ENCODE measurements at places on chromosomes 2 and 18.

GRCh38 chr2:205984381-205984780 is 101.6 kb downstream of the INO80D start:
- H3K36me3 ChIP-seq: no peaks in the 10 kb centered on the region
- H3K4me1 ChIP-seq: peaks cover 4% of the 10 kb centered on the region
- no peaks in the 10 kb centered on the region for H3K27me3 ChIP-seq
- H3K4me3 ChIP-seq: no peak overlapping the region
- DNase-seq: no peak
- H3K27ac ChIP-seq: no peak overlapping the region

DNA sequence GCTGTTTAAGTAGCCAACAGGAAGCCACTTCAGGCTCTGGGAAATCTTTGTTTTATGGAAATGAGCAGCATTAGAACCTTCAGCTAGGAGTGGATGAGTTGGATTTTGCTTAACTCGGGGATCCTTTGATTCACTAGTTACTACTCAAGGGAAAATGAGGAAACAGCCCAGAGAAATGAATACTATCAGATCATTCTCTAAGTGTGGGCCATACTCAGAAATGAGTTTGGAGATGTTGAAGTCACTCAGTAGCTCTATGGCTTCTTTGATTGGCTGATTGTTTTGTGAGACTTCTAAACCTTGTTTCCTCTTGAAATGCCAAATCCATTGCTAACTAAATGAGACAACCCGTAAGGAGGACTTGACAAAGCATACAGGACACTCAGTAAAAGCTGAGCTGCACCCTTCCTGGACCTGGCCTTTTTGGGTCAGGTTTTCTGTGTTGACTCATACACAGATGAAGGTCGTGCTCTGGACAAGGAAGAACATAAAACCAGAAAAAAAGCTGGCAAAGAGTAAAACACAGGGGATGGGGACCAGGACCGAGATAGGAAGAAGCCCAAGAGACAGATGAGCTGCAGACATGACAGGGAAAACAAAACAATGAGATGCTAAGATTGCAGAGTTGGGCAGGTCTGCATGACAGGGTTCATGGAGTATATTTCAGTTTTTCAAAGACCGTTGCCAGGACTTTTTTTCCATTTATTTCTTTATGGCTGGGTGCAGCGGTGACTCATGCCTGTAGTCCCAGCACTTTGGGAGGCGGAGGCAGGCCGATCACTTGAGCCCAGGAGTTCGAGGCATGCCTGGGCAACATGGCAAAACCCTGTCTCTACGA is 41.6 kb downstream of the INO80C start:
- no peaks in the 10 kb centered on the region for H3K36me3 ChIP-seq
- H3K27ac ChIP-seq: no peak overlapping the region
- H3K4me1 ChIP-seq: peaks cover 15% of the 10 kb centered on the region
- H3K4me3 ChIP-seq: no peak overlapping the region

- no peak for DNase-seq
- no peaks in the 10 kb centered on the region for H3K27me3 ChIP-seq
- H3K36me3 ChIP-seq: no peaks in the 10 kb centered on the region
- H3K4me3 ChIP-seq: no peak overlapping the region
- no peaks in the 10 kb centered on the region for H3K4me1 ChIP-seq
- no peak overlapping the region for H3K27ac ChIP-seq
Measured at GRCh38 chr2:217774232-217774631, 228.6 kb downstream of the TNS1 start.

GRCh38 chr2:20159411-20160070 is 65.4 kb downstream of the SDC1 start:
- no peak overlapping the region for H3K27ac ChIP-seq
- H3K27me3 ChIP-seq: no peaks in the 10 kb centered on the region
- no peaks in the 10 kb centered on the region for H3K36me3 ChIP-seq
- H3K4me3 ChIP-seq: no peak overlapping the region
- H3K4me1 ChIP-seq: peaks cover 3% of the 10 kb centered on the region

GRCh38 chr2:21032338-21033236 is 11.3 kb downstream of the APOB start:
- H3K4me1 ChIP-seq: no peaks in the 10 kb centered on the region
- H3K27me3 ChIP-seq: no peaks in the 10 kb centered on the region
- H3K27ac ChIP-seq: no peak overlapping the region
- H3K36me3 ChIP-seq: no peaks in the 10 kb centered on the region
- no peak for DNase-seq
- no peak overlapping the region for H3K4me3 ChIP-seq

GRCh38 chr2:191051825-191052778 is 38.1 kb upstream of the STAT1 start:
- H3K4me3 ChIP-seq: no peak overlapping the region
- no peaks in the 10 kb centered on the region for H3K36me3 ChIP-seq
- peak; percentile 76 for DNase-seq
- H3K27ac ChIP-seq: peak overlapping the region; percentile 29

DNA sequence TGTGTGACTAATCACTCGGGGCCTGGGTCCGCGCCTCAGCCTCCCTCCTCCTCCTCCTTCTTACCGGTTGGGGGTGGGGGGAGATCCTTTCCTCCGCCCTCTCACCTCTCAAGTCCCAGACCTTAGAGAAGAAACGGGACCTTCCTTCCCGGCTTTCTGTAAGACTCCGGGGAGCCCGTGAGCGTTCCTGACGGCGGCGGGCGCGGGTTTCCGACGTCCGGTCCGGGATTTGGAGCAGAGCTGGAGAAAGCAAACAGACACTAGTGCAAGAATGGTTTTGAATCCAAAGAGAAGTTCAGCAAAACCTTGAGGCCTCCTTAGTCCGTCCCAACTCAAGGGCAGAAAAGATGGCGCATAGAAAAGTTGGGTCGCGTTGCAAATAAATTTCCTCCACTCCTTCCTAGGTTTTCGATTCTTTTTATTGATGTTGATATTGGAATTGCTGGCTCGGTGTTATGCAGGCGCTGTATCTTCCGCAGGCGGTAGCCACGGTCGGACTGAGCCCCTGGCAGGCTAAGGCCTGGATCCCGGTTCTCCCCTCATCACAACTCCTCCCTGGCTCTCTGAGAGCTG is 2.0 kb downstream of the DLX1 start:
- no peaks in the 10 kb centered on the region for H3K36me3 ChIP-seq
- no peak for DNase-seq
- peaks cover 34% of the 10 kb centered on the region for H3K4me1 ChIP-seq
- H3K27me3 ChIP-seq: peaks cover 94% of the 10 kb centered on the region
- H3K27ac ChIP-seq: no peak overlapping the region
- H3K4me3 ChIP-seq: no peak overlapping the region

DNA sequence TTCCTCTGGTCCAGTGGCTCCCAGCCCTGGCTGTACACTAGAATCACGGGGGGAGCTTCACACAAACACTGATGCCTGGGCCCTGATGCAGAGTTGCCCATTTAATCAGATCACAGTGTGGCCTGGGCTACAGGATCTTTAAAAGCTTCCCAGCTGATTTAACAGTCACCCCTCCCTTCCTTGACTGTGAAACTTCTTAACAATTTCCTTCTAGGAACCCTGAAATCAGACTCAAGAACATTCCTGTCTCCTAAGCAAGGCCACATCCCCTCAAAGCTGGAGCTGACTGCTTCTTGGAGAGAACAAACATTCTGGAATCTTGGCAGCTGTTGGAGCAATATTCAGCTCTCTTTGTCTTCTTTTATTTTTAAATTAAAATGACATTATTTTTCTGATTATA is 88.7 kb downstream of the ADD2 start:
- H3K27me3 ChIP-seq: peaks cover 10% of the 10 kb centered on the region
- no peak for DNase-seq
- H3K4me1 ChIP-seq: no peaks in the 10 kb centered on the region
- H3K36me3 ChIP-seq: no peaks in the 10 kb centered on the region
- H3K27ac ChIP-seq: no peak overlapping the region

- peaks cover 3% of the 10 kb centered on the region for H3K4me1 ChIP-seq
- no peaks in the 10 kb centered on the region for H3K36me3 ChIP-seq
- H3K27me3 ChIP-seq: no peaks in the 10 kb centered on the region
Measured at GRCh38 chr2:157245846-157246764, 11.4 kb upstream of the GALNT5 start.

DNA sequence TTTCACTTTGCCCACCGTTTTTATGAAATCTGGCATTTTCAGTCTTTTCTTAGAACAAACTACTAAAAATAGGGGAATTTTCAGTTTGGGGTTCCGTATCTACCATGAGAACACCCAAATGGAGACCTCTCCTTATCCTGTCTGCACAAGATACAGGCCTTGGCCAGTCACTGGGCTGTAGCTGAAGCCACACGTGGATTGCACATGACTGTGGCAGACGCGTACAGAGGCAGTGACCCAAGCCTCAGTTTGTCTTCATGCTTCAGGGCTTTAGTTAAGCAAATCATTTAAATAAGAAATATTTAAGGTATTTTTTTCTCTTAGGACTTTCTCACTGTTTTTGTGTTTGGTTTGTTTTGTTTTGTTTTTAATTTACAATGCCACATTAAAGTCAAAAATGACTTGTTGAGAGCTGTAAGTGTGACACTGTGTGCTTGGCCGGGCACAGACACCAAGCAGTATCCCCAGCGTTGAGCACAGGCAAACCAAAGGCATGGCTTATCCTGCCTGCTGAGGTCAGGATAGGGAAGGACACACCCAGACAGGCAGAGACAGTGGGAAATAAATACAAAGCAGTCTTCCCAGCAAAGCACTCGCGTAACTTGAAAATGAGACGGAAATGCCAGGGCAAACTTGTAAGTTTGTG is 53.3 kb downstream of the TRAPPC12 start:
- peaks cover 70% of the 10 kb centered on the region for H3K36me3 ChIP-seq
- H3K4me1 ChIP-seq: no peaks in the 10 kb centered on the region
- H3K4me3 ChIP-seq: no peak overlapping the region
- H3K27me3 ChIP-seq: no peaks in the 10 kb centered on the region
- DNase-seq: no peak

- no peaks in the 10 kb centered on the region for H3K27me3 ChIP-seq
- peaks cover 7% of the 10 kb centered on the region for H3K4me1 ChIP-seq
- no peak overlapping the region for H3K4me3 ChIP-seq
Measured at GRCh38 chr2:96271995-96272394, 6.0 kb downstream of the CIAO1 start.

DNA sequence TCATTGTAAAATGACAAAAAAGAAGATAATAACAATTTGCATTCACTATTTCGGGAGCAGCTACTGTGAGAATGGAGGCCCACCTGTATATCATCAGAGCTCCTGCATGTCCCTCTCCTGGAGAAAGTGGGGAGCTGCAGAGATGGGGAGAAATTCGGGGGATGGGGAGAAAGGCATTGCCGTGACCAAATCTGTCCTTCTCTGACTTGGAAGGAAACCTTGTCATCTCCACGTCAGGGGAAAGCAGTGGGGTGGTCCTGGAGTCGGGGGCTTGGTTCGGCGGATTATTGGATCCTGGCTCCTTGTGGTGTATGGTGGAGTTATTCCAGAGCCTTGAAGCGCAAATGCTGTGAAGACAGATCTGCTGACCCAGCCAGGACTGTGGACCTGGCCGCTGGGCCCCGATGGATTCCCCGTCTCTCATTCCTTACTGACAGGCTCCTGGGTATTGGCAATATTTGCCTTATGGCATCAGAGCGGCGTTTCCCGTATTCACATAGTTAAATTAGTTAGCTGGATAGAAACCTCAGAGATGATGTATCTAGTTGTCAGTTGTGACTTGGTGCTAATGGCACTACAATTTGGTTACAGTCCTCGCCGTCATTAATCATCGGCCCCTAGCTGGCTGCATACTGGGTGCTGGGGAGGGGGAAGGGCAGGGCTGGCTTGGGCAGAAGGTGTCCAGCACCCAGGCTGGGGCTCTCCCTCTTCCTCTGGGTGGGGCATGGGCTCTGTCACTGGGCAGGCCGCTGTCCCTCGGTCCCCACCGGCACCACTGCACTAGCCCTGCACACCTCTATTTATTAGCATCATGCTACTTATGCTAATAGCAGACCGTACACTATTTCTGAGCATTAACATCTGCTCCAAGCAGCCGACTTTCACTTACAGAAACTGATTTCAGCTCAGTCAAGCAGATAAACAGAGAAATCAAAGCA is 31.7 kb downstream of the CELF4 start:
- H3K4me3 ChIP-seq: no peak overlapping the region
- peak; percentile 1 for DNase-seq
- no peak overlapping the region for H3K27ac ChIP-seq
- H3K27me3 ChIP-seq: peaks cover 82% of the 10 kb centered on the region
- no peaks in the 10 kb centered on the region for H3K4me1 ChIP-seq

DNA sequence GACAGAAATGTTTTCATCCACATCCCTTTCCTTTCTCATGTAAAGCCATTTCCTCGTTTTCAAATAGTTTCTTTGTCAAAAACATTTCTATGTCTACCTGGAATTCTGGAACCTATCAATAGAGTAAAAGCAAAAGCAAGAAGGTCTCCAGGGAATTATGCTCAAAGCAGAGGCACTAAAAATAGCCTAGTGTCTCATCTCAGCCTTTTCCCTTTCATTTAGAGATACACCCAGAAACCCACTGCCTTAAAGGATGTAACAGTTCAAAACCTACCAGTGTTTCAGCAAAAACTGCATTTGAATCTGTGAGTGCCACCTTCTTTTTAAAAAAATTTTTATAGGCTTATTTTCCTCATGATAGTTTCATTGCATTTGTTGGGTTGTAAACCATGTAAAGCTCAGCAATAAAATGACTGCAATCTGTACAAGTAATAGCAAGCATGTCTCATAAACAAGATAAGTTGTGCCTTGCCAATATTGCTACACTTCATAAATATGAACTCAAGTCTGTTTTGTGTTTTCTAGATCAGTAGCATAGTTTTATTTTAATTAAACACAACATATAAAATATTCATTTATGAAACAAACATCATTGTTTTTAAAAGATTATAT is 927.3 kb upstream of the ACVR2A start:
- no peaks in the 10 kb centered on the region for H3K36me3 ChIP-seq
- no peak overlapping the region for H3K4me3 ChIP-seq
- DNase-seq: no peak

- peaks cover 58% of the 10 kb centered on the region for H3K27me3 ChIP-seq
- H3K4me3 ChIP-seq: no peak overlapping the region
- peaks cover 2% of the 10 kb centered on the region for H3K4me1 ChIP-seq
Measured at GRCh38 chr2:96091141-96091710, 25.1 kb downstream of the ADRA2B start.

GRCh38 chr2:62724886-62725711 is 19.6 kb downstream of the EHBP1 start:
- H3K27ac ChIP-seq: no peak overlapping the region
- no peak overlapping the region for H3K4me3 ChIP-seq
- H3K4me1 ChIP-seq: peaks cover 10% of the 10 kb centered on the region

GRCh38 chr2:37894047-37894446 is 31.0 kb upstream of the RMDN2 start:
- DNase-seq: no peak
- H3K27me3 ChIP-seq: no peaks in the 10 kb centered on the region
- H3K4me3 ChIP-seq: no peak overlapping the region
- no peak overlapping the region for H3K27ac ChIP-seq
- H3K4me1 ChIP-seq: peaks cover 3% of the 10 kb centered on the region

GRCh38 chr2:120314690-120315366 is 31.1 kb upstream of the INHBB start:
- no peak overlapping the region for H3K27ac ChIP-seq
- H3K36me3 ChIP-seq: no peaks in the 10 kb centered on the region
- H3K4me3 ChIP-seq: no peak overlapping the region
- peaks cover 36% of the 10 kb centered on the region for H3K27me3 ChIP-seq

- no peak overlapping the region for H3K4me3 ChIP-seq
- DNase-seq: peak; percentile 90
- H3K4me1 ChIP-seq: peaks cover 2% of the 10 kb centered on the region
- peak overlapping the region; percentile 65 for H3K27ac ChIP-seq
- no peaks in the 10 kb centered on the region for H3K36me3 ChIP-seq
Measured at GRCh38 chr18:55510809-55511208, 77.2 kb downstream of the TCF4 start.
